Stimulated activated CD4-positive, alpha-beta T cell treated with anti-CD3 and anti-CD28 coated beads, TNF-alpha, amount 100 ng/mL, for 4 hours (primary cell): ENCODE measurements at places on chromosomes 16 and 17.

DNA sequence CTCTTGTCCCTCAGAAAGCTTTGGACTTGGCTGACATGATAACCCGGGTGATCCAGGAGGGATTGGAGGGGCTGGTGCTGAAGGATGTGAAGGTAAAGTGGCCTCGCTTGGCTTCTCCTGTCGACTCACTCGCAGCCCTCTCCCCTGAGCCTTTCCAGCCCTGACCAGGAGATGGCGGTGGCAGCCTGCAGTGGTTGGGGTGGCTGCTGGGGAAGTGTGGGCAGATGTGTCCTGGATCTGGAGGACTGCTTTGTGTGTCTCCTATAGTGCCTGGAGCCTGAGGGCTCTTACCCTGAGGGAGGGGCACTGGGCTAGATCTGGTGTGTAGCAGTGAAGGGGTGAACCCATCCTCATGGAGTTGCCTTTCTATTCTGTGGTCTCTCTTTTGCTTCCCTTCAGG, 17.9 kb downstream of the LIG3 start:
- peak; percentile 68 for DNase-seq

- DNase-seq = no peak
Observed at GRCh38 chr17:58120195-58120822, 27.9 kb upstream of the OR4D1 start.

DNA sequence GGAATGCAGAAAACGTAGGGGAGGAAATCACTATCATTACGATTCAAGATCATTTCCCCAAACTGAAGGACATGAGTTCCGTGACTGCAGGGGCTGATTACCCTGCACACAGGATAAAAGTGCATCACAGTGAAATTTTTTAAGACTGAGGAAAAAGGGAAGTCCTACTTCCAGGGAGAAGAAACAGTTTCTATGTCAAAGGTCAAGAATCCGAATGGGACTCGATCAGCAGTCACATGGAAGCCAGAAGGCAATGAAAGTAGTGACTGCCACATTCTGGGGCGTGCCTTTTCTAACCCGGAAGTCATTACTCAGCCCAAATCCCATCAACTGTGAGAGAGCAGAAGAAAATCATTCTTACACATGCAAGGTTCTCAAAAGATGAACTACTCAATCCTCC, 12.1 kb downstream of the ZZEF1 start:
- DNase-seq = no peak

DNA sequence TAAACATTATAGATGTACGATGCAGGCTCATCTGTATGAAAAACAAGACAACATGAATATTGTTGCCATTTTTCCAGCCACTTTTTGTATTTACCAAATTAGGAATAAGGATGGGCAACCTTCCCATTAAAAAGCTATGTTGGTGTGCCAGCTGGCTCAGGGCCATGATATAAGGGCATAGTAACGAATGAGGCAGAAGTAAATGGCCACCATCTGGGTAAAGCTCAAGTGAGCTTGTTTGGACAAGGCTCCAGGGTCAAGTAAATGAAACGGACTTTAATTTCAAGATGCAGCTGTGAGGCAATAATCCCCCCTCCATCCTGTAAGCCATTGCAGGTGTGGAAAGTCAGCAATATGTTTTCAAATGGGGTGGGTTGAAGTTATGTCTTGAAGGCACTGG, 930.9 kb upstream of the CDH8 start:
- no peak for DNase-seq
